Activated effector memory CD4-positive, alpha-beta T cell treated with anti-CD3 and anti-CD28 coated beads, Interleukin-2, amount 50 U/mL, for 16 hours (primary cell): ENCODE measurements at places on chromosomes 12 and 14.

- no peak for DNase-seq
Measured at GRCh38 chr12:26777236-26777635, 55.8 kb downstream of the ITPR2 start.

GRCh38 chr12:47844264-47845019 lies 24.7 kb upstream of the HDAC7 start:
- no peak for DNase-seq

GRCh38 chr14:89454996-89455395 lies 38.0 kb upstream of the FOXN3 start:
- DNase-seq: no peak

DNA sequence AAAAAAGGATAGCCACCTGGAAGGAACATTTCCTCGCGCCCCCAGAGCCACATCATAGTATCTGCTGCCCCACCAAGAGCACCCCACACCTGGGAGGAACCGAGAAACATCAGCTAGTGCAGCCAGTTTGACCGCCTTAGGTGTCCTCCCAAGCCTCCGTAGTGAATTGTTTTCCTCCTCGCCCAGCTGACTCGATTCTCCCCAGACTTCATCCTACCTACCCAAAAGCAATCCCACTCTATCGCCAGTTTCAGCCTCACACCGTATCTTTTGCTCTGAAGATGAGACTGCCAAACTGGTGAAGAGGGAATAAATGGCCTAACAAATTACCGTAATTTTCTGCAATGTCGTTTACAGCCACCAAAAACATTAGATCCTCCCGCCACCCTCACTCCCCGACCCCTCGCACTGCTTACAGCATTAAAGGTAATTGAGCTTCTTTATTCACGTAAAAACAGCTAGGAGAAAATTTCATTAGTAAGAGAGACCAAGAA lies 1.2 kb upstream of the SLC11A2 start:
- no peak for DNase-seq

DNA sequence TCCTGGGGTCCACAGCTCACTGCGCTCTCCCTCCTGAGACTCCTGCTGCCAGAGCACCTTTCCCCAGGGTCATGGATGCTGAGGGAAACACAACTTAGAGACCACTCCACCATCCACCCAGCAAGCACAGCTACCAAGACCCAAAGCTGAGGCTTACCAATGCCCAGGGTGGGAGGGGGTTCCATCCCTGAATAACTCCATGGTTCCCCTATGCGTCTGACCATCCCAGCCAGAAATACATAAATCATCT lies 36.3 kb downstream of the DAD1 start:
- DNase-seq: no peak

GRCh38 chr14:92328664-92329255 lies 5.8 kb downstream of the SLC24A4 start:
- no peak for DNase-seq

GRCh38 chr12:68772714-68773113 lies 26.7 kb downstream of the SLC35E3 start:
- DNase-seq: no peak

- DNase-seq: no peak
Measured at GRCh38 chr14:58650857-58651256, 13.1 kb downstream of the DACT1 start.

GRCh38 chr12:128298091-128298748 lies 31.2 kb downstream of the TMEM132C start:
- DNase-seq: no peak

DNA sequence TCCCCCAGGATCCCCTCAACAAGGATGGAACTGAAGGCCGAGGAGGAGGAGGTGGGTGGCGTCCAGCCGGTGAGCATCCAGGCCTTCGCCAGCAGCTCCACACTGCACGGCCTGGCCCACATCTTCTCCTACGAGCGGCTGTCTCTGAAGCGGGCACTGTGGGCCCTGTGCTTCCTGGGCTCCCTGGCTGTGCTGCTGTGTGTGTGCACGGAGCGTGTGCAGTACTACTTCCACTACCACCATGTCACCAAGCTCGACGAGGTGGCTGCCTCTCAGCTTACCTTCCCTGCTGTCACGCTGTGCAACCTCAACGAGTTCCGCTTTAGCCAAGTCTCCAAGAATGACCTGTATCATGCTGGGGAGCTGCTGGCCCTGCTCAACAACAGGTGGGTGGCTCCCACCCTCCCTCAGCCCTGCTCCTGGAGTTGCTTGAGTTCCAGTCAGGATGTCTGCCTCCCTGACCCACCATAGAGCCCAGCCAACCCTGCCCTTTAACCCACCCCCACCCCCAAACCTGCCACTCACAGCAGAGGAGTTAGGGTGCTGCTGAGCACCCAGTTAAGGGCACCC lies 1.4 kb downstream of the ASIC1 start:
- DNase-seq: no peak
